Activated T-helper 1 cell treated with Interleukin-2 at 50 U/mL for 16 hours (primary cell): ENCODE measurements at places on chromosomes 11 and 22.
A peak's percentile ranks its signal among the peaks of the same experiment; 100 is the strongest.

GRCh38 chr11:73525611-73526010 is 72.3 kb downstream of the FAM168A start:
- no peak for DNase-seq

- DNase-seq: no peak
These were observed 1338.8 kb downstream of the BRD1 start for GRCh38 chr22:48488611-48489511.

- peak; percentile 41 for DNase-seq
These were observed 24.8 kb downstream of the APOL1 start for GRCh38 chr22:36277482-36278291.

- no peak for DNase-seq
These were observed 114.8 kb upstream of the FIBIN start for GRCh38 chr11:26878959-26879581.

DNA sequence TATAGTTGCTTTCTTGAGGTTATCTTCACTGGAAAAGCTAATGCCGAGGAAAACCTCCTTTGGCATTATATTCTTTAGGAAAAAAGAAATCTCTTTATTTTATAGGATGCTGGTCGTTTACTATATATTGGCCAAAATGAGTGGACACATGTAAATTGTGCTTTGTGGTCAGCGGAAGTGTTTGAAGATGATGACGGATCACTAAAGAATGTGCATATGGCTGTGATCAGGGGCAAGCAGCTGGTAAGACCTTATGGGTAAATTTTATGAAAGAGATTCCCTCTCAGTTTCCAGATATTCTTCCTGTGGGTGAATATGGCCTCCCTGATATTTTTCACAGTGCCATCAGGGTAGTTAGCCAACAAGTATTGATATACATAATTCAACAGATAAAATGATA is 29.4 kb upstream of the TTC36 start:
- DNase-seq: no peak

GRCh38 chr11:104146421-104146820 is 17.5 kb downstream of the PDGFD start:
- no peak for DNase-seq

- no peak for DNase-seq
These were observed 189.4 kb downstream of the GRIA4 start for GRCh38 chr11:105799263-105799662.

DNA sequence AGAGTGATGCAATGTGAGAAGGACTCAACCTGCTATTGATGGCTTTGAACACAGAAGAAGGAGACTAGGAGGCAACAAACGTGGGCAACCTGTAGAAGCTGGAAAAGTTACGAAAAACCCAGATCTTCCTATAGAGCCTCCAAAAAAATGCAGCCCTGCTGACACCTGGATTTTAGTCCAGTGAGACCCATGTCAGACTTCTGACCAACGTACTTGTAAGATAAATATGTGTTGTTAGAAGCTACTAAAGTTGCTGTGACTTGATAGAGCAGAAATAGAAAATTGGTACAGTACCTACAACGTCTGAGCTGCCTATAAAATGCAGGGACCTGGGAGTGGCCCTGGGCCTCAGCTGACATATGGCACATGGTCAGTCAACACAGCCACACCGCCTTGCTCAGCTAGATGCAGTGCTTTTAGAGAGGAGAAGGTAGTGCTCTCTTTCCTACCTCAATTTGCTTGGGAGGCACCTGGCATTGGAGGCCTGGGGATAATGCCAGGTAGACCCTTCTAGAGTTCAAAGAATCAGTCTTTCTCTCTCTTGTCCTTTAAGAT is 97.4 kb downstream of the ARL14EP start:
- no peak for DNase-seq
